ENCODE measurements at places on chromosomes 1 and 21.

DNA sequence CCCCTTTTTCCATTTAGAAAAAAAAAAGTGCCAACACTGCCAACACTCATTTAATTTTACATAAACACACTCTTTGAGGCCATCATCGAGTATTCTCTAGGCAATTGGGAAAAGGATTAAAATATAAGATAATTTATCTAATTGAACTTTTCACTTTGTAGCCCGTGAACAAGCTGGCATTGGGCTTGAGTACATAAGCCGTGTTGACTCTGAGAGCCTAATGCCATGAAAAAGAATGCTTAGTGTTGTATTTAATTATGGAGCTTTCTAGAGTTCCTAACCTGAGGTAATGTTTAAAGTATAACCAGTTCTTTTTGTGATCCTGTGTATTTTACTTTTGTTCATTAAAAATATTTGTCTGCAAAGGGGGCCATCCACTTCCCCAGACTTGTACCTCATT is 193.8 kb downstream of the LYPLAL1 start:
- DNase-seq = no peak

DNA sequence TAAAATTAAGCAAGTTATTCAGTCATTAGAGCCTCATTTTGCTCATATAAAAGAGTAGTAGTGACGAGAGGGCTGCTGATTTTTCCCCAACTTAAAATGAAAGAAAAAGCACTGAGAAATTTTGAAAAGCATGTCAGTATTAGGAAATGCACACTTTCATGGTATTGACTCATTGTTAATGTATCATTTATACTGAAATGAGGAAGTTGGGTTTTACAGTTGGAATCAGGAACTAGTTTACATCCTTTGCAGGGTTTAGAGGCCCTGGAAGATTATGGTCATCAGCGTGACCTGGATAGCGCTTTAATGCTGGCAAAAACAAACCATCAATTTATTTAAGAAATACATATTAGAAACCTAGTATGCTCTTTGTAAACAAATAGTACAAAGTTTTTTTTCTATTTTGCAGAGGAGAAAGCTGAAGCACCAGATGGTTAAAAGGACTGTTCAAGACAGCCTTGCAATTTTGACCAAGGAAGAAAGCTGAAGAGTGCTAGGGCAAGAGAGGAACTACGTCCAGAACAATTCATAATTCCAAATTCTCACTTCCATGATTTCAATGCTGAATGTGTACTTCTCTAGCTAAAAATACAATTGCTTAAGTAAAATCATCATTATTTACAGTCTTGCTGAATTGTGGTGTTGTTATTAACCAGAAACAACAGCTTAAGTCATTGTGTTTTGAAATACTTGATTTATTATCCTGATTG is 94.8 kb upstream of the SGIP1 start:
- DNase-seq = no peak

DNA sequence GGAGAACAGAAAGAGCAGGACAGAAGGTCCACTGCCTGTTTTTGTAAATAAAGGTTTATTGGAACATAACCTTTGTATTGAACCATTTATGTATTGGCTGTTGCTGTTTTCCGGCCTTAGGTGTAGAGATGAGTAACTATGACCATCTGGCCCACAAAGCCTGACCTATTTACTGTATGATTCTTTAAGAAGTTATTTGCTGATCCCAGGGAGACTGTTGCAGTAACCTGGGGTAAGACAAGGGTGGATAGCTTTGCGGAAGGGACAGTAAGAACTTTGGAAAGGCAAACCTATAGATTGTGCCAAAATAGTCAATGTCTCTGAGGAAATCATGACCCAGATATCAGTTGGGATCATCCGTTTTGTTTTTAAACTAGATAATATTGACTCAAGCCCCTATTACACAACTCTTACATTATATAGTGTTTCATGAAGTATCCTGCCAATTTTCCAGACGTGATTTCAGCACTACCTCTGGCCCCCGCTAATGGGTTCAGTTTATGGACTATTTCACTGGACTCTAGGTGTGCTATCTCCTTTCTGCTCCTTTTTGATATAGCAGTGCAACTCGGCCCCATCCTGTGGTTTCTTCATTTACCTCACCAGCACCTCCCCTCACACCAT is 20.8 kb upstream of the TLCD4 start:
- DNase-seq = no peak

GRCh38 chr1:211343607-211344006 is 17.0 kb downstream of the TRAF5 start:
- DNase-seq = no peak

- no peak for DNase-seq
These were observed 62.5 kb downstream of the PRKAB2 start for GRCh38 chr1:147109762-147110161.

DNA sequence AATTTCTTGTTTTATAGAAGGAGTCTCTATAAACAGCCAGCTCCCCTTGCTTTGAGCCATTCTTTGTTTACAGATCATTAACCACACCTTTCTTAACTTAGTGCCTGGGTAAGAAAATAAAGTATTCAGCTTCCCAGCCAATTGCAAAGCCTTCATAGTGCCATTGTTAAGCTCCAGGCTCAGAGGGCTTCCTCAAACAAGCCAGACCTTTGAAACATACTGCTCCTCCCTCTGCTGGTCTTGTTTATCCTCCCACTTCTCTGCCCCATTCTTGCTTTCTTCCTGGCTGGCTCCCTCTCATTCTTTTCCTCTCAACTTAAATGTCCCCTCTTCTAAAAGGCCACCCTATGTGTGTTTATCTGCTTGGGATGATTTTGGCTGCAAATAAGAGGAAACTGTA is 319.4 kb upstream of the ST6GALNAC5 start:
- no peak for DNase-seq

DNA sequence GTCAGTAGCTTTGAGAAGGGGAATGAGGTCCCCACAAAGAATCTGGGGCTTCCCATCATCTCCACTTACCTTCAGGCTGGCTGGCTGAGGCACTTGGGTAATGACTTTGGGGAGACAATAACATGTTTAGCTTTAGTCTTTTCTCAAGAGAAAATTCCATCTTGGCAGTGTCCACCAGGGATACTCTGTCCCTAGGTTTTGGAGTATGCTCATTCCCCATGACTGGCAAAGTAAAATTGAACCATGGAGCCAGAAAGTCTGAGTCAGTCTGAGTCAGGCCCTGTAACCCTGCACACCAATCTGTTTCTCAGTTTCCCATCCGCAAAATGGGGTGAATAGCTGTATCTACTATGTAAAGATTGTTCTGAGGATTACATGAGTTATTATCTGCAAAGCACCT is 28.2 kb downstream of the RUNX1 start:
- DNase-seq = no peak

GRCh38 chr1:158819461-158820443 is 11.4 kb upstream of the MNDA start:
- DNase-seq = no peak

DNA sequence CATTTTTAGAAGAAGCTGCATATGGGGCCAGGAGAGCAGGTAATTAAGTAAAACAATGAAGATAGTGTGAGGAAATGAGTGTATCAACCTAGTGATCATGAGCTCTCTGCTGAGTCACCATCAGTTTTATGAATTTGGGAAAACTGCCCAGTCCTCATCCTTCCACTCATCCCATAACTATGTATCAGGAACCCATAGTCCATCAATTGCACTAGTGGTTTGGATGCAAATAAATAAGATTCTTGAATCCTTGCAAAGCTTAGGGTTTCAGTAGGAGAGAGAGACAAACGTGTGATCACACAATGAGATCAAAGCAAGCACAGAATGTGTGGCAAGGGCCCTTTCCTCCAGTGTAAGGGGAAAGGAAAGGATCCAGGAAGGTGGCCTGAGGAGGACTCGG is 145.6 kb downstream of the ZZZ3 start:
- DNase-seq = no peak

DNA sequence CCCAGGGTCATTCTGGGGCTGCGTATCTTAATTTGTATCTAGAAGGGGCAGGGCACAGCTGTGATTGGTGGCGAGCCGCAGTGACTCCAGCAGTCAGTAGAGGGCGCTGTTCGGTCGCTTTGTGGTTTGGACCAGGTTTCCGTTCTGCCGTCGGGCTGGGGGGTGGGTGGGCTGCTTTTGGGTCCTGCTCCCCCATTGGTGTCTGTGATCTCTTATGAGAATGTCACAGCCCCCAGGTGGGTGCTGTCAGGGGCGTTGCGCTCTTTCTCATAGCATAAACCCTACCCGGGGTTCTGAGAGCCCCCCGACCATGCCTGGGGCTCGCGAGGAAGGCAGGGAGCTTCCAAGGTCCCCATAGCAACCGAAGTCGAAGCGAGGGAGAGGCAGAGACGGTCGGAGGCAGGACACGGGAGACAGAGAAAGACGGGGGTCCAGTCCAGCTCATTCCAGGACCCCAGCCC is 5.4 kb downstream of the TFF3 start:
- peak; percentile 15 for DNase-seq

GRCh38 chr1:147822292-147822691 is 61.9 kb upstream of the GJA5 start:
- no peak for DNase-seq

DNA sequence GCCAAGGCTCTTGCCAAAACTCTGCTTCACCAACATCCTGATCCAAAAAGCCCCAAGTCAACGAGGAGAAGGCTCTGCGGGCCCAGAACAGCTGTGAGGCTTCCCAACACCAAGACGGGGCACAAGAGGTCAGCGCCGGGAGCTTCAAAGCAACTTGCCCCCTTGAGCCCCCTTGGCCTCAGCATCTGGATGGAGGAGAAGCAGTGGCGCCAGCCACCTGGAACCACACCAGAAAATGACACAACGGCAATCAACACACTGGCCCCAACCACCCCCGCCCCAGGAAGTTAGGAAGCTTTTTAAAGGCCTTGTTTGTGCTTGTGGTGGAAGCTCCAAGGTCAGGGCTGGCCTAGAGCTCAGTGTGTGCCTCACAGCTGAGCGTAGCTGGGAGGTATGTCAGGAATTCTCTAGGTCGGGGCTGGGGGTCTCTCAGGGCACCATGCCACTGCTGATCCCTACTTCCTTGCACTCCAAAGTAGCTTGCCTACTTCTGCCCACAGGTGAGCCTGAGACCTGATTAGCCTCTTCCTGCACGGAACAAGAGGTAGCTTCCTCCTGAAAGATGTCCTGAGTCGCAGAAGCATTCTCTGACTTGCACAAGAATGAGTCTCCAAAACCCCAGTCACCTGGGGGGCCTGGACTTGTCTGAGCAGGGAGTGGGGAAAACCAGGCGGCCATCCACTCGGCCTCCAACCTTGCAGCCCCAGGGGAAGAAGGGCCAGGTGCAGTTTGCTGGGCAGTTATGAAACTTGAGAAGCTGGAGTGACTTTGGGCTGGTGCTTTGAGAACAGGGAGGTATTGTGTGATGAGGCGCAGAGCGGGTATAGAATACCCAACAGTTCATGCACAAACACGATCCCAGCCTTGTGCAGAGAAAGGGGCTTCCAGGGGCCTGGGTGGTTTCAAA is 9.7 kb upstream of the SRP9 start:
- DNase-seq = peak; percentile 90

DNA sequence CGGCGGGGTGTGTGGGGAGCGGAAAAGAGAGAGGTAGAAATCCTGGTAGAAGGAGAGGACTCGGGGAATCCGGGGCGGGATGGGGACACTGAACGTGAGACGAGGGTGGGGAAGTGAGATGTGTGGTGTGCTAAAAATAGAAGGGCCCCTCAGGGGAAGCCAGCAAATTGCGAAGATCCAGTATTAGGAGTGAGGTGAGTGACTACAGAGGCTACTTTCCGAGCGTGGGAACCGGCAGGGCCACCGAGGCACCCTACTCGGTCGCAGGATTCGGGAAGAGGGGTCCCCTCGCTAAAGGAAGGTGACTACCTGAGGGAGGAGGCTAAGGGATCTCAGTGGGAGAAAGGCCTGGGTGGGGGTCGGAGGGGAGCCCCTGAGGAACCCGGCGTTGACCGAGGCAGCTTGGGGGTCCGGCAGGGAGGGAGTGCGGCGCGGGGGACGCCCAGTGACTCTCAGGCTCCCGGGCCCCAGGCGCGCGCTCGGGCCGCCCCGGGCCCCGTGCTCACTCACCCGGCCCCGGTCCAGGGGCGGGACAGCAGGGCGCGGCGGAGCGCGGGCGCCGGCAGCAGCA is 318 bp downstream of the ALDH4A1 start:
- DNase-seq = no peak

GRCh38 chr1:153697191-153698019 is 18.9 kb downstream of the NPR1 start:
- no peak for DNase-seq

- DNase-seq = no peak
These were observed 97.3 kb upstream of the BEND5 start for GRCh38 chr1:48873944-48874343.

- no peak for DNase-seq
These were observed 1.5 kb downstream of the KCNA2 start for GRCh38 chr1:110604586-110605148.

GRCh38 chr1:109930252-109930993 is 19.8 kb downstream of the CSF1 start:
- no peak for DNase-seq

DNA sequence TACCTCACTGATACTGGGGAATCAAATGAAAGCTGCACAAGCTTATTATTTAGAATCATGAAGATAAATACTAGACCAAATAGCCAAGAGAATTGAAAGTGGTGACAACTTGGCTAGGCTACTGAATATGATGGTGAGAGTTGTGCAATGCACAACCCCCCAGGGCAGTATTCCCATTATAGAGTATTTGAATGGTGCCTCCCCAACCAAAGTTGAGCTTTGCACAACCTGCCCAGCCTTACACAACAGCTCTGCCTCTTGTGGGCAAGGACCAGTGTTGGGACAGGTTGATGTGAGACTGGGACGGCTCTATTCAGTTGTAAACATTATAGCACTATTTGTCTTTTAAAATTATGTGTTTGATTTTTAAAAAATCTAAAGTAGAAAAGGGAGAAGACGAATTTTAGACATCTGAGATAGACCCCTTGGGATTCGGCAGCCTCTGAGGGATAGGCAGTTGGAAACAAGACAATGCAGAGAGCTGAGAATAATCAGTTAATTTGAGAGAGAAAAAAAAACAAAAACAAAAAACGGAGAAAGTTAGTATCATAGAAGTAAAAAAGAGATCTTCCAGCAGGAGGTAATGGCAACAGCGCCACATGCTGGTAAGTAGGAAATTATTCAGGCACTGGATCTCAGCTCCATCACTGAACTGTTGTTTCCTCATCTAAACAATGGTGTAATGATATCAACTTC is 91.0 kb upstream of the KCNA3 start:
- DNase-seq = peak; percentile 32

- DNase-seq = no peak
These were observed 6.0 kb downstream of the HES3 start for GRCh38 chr1:6249739-6250689.

- DNase-seq = no peak
These were observed 15.2 kb downstream of the GALNT2 start for GRCh38 chr1:230082211-230082610.

DNA sequence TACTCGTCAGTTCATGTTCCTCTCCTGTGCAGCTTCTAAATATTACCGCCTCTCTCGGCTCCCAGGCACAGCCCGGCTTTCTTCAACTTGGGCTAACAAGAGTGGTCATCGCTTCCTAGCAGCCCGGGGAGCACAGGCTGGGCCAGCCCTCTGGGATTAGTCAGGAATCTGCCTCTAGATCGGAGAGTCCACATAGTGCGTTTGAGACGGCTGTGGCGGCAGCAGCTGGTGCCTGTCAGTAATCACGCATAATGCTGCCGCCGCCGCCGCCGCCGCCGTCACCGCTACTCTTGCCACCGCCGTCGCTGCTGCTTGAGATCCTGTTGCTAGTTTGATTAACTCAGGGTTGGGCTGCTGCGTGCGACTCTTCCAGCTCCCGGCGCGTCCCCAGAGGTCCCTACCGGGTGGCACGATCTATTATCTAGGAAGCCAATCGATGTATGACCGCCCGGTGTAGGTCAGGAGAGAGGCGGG is at the start of gene RXRG:
Gene RXRG, minus strand, starts transcription at position 230 of the 474 bp plus-strand sequence. CDS start 233 bp downstream, outside the sequence.
- no peak for DNase-seq
